Sigmoid colon (tissue), 7 donors: ENCODE measurements at places on chromosomes 5 and 9. TPM values are rescaled to one million over a fixed set of nuclear protein-coding genes. Genes with fewer than 3 reads are reported as not detected.

DNA sequence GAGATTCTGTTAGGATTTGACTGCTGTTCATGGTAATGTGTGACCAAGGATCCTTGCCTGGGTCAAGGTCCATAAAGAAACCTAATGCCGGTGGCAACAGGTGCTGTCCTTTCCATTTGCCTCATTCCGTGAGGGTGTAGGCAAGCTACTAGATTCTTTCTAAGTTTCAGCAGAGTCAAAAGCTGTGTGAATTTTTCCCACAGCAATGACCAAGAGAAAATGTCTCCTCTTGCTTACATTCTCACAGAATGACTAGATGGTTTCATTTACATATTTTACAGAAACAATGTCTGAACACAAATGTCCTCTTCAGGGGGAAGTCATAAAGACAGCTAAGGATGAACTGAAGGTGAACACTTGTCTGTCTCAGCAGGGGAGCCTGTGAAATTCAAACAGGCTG, 75.3 kb upstream of the SV2C start:
- H3K36me3 ChIP-seq, result no peaks in the 10 kb centered on the region
- H3K4me3 ChIP-seq, result no peak overlapping the region
- no peak for DNase-seq
- no peak overlapping the region for H3K27ac ChIP-seq

- no peaks in the 10 kb centered on the region for H3K36me3 ChIP-seq
- DNase-seq, result peak; percentile 48
- no peaks in the 10 kb centered on the region for H3K27me3 ChIP-seq
- no peak overlapping the region for H3K4me3 ChIP-seq
These were observed 11.3 kb upstream of the P4HA2 start for GRCh38 chr5:132238901-132239500.

ARAP3 gene
- total RNA-seq, result 3.4 TPM

RACK1 gene
- total RNA-seq, result 2,209 TPM

GRCh38 chr5:173321886-173322285, 6.3 kb downstream of the STC2 start:
- peak overlapping the region; percentile 84 for H3K27ac ChIP-seq
- H3K36me3 ChIP-seq, result no peaks in the 10 kb centered on the region
- H3K4me3 ChIP-seq, result no peak overlapping the region
- DNase-seq, result no peak
- H3K4me1 ChIP-seq, result no peaks in the 10 kb centered on the region

GRIN3A gene
- 0.14 TPM for total RNA-seq

- no peaks in the 10 kb centered on the region for H3K36me3 ChIP-seq
- H3K27me3 ChIP-seq, result no peaks in the 10 kb centered on the region
- H3K4me1 ChIP-seq, result no peaks in the 10 kb centered on the region
These were observed 619.4 kb downstream of the TLE1 start for GRCh38 chr9:81069923-81070322.

DNA sequence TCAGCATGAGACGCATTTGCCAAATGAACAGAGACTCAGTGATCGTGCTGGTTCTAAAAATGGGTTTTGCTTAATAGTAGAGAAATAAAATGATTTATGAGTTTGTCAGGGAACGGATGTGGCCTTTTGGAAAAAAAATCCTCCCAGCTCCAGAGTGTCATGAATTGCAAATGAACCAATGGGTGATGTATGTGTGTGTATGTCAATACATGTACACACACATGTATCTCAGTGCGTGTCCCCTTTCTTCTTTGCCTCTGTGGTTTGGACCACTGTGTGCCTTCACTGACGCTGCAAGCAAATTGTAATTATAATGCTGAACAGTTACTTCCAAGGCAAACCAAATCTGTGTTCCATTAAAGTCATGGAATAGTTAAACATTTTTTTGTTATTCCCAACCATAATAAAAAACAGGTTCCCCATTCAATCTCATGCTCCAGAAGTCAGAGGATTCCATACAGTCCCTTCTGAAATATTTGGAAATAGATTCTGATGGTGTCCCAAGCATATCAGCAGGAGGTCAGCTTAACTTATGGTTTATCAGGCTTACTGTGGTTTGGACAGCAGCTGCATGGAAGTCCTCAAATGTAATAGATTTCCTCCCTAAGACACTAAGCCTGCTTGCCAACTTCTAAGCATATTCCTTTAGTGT, 630.5 kb downstream of the ACTL7B start:
- DNase-seq, result no peak
- H3K27ac ChIP-seq, result no peak overlapping the region
- H3K36me3 ChIP-seq, result no peaks in the 10 kb centered on the region
- no peaks in the 10 kb centered on the region for H3K4me1 ChIP-seq

DNA sequence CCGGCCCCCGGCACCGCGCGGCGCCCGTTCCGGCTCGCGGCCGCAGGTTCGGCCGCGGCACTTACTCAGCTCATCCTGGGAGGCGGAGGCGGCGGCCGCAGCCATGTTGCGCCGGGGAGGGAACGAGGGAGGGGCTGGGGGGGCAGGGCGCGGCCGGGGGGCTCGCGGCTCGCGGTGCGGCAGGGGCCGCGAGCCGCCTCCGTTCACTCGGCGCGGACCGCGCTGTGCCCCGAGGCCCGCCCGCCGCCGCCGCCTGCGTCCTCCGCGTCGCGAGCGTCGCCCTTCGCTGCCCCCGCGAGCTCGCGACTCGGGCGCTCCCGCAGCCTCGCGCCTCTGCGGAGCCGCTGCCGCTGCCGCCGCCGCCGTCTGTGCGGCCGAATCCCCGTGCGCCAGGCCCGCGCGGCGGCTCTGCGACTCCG, 735 bp downstream of the ECPAS start:
- no peaks in the 10 kb centered on the region for H3K36me3 ChIP-seq
- H3K4me3 ChIP-seq, result peak overlapping the region; percentile 95
- DNase-seq, result no peak
- peak overlapping the region; percentile 99 for H3K27ac ChIP-seq
- H3K4me1 ChIP-seq, result peaks cover 41% of the 10 kb centered on the region
- no peaks in the 10 kb centered on the region for H3K27me3 ChIP-seq

DNA sequence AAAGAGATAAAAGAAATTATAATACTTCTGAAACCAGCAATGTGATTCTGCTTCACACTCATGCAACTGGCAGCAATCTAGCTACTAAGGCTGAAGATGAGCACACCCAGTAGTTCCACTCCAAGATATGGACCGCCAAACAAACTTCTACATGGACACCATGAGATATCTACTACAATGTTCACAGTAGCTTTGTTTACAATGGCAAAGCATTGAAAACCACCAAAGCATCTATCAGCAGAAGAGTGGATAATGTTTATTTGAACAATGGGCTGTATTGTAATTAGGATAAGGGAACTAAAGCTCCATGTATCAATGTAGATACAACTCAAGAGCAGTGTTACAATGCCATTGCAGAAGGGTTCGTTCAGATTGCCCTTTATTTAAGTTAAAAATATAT, 91.2 kb upstream of the ERBIN start:
- no peak for DNase-seq
- no peak overlapping the region for H3K4me3 ChIP-seq
- H3K27ac ChIP-seq, result no peak overlapping the region
- H3K36me3 ChIP-seq, result no peaks in the 10 kb centered on the region
